Vagina (tissue), 2 donors: ENCODE measurements at places on chromosomes 3 and 15. TPM values are rescaled to one million over a fixed set of nuclear protein-coding genes. Genes with fewer than 3 reads are reported as not detected.

Gene GOLGA8T
- total RNA-seq = 1.5 TPM

Gene MCTP2
- 21.1 TPM for total RNA-seq

DNA sequence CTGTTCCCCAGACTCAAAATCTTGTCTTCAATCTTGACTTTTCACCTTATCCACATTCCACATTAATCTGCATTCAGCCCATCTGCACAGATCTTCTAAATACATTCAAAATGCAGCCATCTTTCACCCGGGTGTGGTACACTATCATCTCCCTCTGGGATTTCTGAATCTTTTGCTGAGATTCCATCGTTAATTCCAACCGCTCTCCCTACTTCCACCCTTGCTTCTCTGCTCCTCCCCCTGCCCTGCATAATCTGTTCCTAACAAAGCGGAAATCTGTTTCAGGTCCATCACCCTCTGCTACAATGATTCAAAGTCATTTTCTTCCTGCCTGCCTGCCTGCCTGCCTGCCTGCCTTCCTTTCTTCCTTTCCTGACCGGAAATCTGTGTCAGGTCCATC is 7.9 kb upstream of the GOLGA8B start:
- DNase-seq = no peak
- H3K27me3 ChIP-seq = no peaks in the 10 kb centered on the region
- no peaks in the 10 kb centered on the region for H3K36me3 ChIP-seq
- no peaks in the 10 kb centered on the region for H3K4me1 ChIP-seq
- no peak overlapping the region for H3K27ac ChIP-seq

DNA sequence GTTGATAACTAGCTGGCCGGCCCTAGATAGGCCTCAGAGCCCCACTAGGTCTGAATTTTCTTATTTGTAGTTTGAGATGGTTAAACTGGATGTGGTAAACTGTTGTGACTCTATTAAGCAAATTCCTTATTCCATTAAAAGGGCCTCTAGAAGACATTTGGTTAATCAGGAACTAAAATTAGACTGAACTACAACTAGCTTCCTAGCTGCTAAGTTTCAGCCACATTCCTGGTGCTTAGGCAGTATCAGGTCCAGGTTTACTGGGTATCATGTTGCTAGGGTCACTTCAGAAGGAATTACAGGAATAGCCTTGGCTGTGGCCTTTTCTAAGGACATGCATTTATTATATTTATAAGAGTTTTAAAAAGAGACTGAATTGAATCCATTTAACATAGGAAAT is 136.3 kb downstream of the PLD1 start:
- no peaks in the 10 kb centered on the region for H3K36me3 ChIP-seq
- H3K27ac ChIP-seq = no peak overlapping the region
- H3K4me3 ChIP-seq = no peak overlapping the region
- no peaks in the 10 kb centered on the region for H3K4me1 ChIP-seq

Gene PATL2
- total RNA-seq = not detected

GRCh38 chr3:23162934-23163333 is 40.2 kb upstream of the UBE2E2 start:
- DNase-seq = no peak
- no peaks in the 10 kb centered on the region for H3K4me1 ChIP-seq
- H3K27me3 ChIP-seq = no peaks in the 10 kb centered on the region
- H3K27ac ChIP-seq = no peak overlapping the region
- no peaks in the 10 kb centered on the region for H3K36me3 ChIP-seq

- no peak overlapping the region for H3K27ac ChIP-seq
- H3K4me3 ChIP-seq = no peak overlapping the region
- no peaks in the 10 kb centered on the region for H3K36me3 ChIP-seq
These were observed 317.1 kb upstream of the TGFBR2 start for GRCh38 chr3:30289324-30289723.

Gene LTF
- total RNA-seq = not detected

GRCh38 chr3:123027292-123028232 is at the start of gene SEMA5B:
Gene SEMA5B (minus strand): TSS chr3:123027763. CDS start chr3:122961263, 66,500 bp downstream.
- no peak for DNase-seq
- no peaks in the 10 kb centered on the region for H3K27me3 ChIP-seq
- no peaks in the 10 kb centered on the region for H3K36me3 ChIP-seq

DNA sequence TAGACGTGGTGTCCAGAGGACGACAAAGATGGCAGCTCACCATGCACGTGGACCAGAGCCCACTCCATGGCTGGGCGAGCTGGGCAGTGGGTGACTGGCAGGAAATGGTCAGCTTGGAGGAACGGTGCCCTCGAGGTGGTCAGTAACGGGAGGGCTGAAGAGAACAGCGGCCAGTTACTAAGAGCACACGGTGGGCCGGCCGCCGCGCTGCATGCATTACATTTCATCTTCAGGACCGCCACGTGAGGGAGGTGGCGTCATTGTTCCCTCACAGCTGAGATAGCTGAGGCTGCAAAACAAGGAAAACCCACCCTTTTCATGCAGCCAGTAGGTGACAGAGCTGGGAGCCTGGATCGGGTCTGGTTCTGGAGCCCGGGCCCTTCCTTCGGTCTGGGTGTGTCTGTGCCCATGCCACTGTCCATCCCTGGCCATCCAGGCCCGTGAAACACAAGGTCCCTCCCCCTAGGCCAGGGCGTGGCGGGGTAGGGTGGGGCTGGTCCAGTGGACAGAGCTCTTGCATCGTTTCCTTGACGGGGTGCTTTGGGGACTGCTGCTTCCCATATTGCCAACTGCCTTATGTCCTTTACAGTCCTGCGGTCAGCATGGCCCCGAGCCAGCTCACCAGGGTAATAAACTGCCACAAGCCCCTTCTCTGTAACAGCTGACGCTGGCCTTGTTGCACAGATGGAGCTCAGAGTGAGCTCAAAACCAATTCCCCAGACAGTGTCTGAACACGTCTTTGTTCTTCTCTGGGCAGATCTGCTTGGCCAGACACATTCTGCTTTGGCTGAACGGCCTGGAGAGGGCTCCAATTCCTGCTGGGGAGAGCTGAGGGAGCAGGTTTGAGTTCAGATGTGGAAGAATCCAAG is 51.8 kb downstream of the RGMA start:
- no peaks in the 10 kb centered on the region for H3K27me3 ChIP-seq
- no peak for DNase-seq
- H3K4me1 ChIP-seq = peaks cover 20% of the 10 kb centered on the region
- H3K27ac ChIP-seq = peak overlapping the region; percentile 39
- no peaks in the 10 kb centered on the region for H3K36me3 ChIP-seq
